HuH-7.5 (cell line): ENCODE measurements at places on chromosomes 6 and 20.

DNA sequence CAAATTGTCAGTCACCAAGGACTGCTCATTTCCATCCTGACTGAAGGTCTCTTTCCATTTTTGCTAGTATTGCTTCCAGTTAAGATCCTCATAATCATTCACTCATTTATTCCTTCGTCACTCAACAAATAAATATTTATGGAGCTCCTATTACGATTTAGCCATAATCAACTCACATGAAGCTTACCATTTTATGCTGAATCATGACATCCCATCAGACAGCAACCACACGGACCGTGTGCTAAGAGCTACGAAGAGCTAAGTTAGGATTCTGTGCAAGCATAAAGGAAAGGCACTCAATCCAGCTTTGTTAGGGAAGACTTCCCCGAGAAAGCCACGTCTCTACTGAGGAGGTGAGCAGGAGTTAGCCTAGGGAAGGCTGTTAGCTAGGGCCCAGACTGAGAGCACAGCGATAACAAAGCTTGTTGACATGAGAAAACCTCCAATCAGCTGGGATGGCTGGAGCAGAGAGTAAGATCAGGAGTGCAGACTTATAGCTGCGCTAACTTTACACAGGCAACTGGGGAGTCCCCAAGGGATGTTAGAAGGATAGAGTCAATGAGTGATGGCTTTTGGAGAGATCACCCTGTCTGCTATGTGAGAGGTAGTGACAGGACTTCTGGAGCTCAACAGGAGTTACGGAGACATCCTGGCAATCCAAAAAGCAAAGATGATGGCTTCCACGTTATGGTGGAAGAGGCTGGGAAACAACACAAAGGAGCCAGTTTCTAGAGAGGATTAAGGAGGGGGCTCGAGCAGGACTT is 2.6 kb upstream of the GID8 start:
- no peak for DNase-seq

DNA sequence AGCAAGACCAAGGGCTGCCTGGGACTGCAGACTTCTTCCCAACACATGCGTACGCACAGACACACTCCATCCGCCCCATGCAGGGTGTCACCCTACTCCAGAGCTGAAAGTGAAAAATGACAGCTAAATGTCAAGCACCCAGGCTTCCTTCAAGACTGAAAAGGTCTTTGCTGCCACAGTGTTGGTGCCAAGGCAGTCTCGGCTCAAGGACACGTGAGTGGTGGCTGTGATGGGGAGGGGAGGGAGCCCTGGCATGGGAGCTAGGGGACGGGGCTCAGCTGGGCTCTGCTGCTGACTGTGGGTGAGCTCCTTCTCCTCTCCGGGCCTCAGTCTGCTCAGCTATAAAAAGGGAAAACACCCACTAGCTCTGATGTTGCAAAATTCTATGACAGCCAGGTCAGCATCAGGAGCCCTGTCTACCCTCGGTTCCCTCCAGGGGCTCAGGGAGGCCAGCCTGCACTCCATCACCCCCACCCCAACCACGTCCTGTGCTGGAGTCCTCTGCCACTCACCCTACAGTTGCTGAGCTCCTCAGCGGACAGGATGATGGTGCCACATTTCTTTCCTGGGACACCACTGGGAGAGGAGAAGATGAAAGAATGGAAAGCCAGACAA is 47.6 kb downstream of the CPNE5 start:
- DNase-seq, result no peak

GRCh38 chr6:159163901-159164370 is 5.3 kb upstream of the FNDC1 start:
- DNase-seq, result no peak

DNA sequence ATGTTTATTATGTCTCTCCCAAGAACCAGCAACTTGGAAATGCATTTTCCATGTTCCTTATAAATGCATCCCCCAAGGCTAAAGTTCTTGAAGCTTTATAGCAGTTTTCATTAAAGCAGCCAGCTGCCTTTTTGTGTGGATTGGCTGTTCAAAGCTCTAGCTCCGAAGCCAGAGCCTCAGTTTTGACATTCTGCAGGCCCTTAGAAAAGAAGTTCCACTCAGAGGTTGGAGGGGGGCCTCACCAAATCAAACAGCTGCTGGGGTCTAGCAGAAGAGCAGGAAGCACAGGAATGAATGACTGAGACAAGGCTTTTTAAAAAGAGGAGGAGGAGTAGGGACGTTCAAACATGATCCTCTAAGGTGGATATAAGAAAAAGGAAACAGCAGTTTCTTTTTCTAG is 4.2 kb upstream of the POU3F2 start:
- DNase-seq, result no peak

DNA sequence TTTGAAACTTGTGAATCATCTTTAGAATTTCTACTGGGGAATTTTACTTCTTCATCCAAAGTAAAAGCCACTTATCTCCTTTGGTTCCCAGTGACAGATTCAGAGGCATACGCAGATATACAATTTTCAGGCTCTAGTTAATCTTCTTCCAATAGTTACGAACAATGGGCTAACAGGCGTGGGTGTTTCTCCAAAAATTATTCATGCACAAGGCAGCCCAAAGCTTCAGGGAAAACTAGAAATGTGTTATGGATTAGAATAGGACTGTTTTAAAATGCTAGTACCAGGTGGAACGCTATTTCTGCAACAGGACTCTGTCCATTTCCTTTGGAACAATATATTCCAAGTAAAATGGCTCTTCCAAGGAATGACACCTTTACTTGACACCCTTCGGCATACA is 102.2 kb downstream of the ZNF217 start:
- DNase-seq, result no peak

DNA sequence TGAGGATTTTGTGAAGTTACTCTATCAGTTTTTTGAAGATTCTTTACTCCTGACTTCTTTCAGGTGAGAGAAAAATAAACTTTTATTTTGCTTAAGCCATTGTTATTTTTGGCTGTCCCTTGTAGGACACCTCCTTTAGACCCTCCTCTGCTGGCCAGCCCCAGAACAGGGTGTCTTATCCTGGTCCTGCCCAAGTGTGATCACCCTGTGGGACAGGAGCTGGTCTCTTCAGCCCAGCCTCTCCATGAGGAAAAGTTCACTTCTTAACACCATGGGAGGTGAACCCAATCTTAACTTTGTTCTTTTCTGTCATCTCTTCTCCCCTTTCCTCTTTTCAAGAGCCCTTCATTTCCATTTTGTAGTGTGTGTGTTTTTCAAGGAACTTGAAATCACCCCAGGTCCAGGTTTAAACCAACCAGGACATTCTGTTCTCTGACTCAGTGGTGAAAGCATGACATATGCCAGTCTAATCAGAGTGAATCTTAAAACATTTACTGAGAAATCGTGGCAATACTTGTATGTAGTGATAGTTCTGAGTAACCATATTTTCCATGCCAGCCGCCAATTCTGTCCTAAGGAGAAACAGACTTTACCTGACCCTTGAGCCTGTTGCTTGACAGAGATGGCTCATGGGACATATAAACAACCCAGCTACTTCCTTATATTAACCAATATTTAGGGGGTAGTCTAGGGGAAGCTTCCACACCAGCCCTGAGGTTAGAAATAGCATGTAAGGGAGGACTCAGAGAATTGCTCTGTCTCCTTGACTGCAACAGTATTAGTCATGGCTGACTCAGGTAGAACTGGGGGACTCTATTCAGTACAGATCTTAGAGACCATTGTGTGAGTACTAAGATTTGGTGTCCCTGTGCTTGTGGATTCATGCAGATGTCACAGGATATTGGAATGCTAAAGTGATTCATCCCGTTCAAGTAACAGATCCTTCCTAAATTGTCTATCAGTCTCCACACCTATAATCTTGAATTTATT is 48.8 kb downstream of the FLRT3 start:
- DNase-seq, result no peak

- no peak for DNase-seq
These were observed 16.1 kb upstream of the APMAP start for GRCh38 chr20:25008388-25009217.

GRCh38 chr6:147787417-147787816 is 278.9 kb downstream of the SAMD5 start:
- no peak for DNase-seq

GRCh38 chr20:43948455-43948854 is 33.8 kb downstream of the TOX2 start:
- no peak for DNase-seq

DNA sequence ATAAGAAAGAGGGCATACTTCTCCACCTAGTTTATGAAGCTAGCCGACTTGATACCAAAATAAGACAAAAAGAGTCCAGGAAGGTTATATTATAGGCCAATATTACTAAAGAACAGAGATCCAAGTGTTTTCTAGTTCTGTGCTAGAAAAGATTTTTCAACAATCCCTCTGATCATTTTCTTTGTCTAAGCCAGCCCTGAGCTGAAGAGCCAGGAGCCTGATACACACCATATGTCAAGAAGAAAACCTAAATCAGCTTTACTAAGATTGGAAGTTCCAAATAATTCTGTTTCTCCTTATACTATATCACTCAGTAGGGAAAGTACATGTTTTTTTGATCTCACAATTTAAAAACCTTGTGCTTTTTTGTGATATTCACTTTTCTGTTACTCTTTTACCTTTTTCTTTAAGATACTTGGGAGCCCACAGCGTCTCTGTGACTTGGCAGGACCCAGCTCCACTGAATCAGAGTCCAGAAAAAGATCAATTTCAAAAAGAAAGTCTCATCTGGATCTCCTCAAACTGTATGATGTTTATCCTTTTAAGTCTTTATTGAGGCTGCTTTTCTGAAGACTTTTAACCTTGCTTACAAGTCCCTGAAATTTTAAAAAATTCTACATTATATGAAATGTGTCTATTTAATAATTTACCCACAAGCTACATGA is 43.0 kb upstream of the PBOV1 start:
- DNase-seq, result no peak

DNA sequence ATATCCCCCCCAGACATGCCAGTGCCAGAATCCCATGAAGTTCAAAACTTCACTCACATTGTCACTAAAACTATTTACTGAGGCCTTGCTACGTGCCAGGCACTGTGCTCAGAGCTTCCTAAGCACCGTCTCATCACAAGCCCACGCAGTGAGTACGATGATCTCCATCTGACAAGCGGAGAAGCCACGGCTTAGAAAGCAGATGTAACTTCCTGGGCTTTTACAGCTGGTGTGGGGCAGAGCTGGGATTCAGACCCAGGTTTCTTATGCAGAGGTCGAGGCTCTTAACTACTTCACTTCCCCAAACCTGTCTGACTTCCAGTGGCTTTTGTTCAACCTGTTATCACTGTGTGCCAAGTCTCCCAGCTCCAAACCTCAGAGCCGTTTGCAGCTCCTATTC is 8.3 kb downstream of the MDGA1 start:
- no peak for DNase-seq

DNA sequence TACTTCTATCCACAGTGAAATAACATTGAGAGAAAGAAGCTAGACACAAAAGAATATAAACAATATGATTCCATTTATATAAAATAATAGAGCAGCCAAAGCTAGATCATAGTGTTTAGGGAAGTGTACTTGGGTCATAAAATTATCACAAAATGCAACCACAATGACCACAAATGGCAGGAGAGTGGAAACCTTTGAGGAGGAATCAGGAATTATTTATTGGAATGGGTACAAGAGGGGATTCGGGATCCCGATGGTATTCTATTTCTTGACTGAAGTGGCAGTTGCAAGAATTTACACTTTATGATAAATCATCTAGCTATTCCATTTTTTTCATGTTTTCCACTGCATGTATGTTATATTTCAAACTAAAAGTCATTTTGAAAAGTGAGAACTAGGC is 76.1 kb downstream of the IPCEF1 start:
- no peak for DNase-seq

DNA sequence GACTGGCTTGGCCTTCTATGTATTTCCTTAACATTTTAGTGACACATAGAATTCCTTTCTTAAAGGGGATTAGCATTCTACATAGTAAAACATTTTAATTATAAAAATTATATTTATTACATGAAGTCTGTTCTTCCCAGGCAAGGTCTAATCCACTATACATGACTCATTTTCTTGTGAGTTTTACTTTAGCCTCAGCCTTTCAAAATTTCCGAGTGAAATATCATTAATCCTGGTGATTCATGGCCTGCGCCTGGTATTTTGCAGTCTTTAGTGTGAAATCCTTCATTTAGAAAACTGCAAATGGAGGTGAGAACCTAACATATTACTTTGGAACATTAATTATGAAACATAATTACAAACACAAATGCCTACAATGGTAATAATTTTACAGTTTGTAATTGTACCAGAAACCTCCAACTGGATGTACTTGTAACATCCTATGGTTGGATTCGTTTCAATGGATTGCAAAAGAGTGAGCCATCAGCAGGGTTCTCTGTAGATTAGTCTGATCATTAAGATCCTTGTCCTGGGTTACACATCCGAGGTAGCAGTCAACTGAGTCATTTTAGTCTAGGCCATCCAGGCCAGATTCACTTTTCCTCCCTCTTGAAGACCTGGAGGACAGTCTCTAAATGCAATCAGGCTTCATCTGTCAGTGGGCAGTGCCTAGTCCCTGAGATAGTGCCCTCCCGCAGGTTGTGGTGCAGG is 272.0 kb downstream of the PACRG start:
- DNase-seq, result no peak

DNA sequence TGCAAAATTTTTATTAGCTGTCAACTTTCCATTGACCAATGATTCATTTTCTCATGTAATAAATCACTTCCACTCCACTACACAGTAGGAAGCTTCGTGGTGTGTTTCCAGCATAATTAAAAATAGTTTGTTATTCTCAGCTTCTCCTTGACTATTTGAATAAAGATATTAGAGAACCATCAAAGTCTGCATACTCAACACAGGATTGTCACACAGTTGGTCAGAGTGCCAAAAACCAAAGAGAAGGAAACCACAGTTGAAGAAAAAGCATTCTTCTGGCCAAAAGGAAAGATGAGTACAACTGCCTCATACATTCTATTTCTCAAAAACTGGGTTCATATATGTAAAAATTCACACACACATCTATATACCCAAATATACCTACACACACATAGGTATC is 455.1 kb upstream of the HSF2 start:
- DNase-seq, result no peak

DNA sequence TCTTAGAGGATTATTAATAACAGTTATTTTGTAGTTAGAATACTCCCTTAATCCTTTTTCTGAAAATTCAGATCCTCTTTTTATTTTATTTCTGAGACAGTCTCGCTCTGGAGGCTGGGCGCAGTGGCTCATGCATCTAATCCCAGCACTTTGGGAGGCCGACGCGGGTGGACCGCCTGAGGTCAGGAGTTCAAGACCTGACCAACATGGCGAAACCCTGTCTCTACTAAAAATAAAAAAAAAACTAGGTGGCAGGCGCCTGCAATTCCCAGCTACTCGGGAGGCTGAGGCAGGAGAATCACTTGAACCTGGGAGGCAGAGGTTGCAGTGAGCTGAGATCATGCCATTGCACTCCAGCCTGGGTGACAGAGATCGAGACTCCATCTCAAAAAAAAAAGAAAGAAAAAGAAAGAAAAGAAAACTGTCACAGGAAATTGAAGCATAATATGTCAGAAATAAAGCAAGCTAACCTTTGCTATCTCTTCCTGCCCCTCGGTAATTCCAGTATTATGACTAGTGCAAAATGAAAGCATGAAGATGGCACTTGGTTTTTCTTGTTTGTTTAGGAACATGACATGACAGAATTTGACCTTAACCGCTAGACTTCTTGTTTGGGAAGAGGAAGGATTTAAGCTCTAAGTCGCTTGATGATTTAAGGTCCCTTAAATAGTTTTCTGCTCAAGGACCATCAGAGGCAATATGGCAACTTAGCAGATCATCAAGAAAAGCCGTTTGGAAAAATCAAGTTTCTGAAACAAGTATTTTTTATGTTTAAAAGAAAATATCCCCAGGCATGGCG is 1.8 kb upstream of the RBM39 start:
- no peak for DNase-seq
